ENCODE measurements at places on chromosomes 5 and 9.

DNA sequence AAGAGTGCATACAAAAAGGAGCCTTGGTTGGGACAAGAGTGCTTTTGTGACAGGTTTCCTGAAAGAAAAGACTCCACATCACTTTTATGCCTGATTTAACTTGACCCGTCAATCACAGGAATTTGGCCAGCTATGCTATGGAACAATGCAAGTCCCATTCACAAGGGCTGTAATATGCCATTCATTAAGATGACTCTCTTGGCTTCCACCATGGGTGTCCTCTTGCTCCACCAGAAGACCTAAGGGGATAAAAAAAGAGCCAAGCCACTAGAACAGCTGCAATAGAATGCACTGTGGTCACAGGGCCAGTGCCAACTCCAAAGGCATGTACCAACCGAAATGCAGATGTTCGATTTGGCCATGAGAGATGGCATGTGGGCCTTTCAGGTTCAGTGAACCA, 480.1 kb upstream of the MPDZ start:
- no peak for DNase-seq

- DNase-seq: no peak
Measured at GRCh38 chr5:175181331-175181730, 262.7 kb downstream of the DRD1 start.

- DNase-seq: no peak
Measured at GRCh38 chr5:76874088-76874581, 24.3 kb downstream of the S100Z start.

DNA sequence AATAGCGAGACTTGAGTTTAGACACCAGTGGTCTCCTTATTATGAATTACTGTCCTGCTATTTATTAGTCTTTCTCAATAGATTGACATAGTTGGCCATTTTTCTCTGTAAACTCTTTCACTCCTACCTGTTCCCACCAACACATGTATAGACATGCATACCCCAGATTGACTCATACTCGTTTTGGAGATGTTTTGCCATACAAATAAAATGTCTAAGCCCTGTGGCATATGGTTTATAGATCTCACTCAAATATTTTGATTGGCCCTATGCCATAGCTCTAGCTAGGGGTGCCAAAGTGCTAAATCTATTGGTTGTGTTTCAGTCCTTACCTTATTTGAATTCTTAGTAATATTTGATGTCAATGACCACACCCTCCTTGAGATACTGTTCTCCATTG, 42.3 kb downstream of the CAMK4 start:
- DNase-seq: no peak

GRCh38 chr9:120104771-120105170, 475.2 kb downstream of the CDK5RAP2 start:
- DNase-seq: no peak

GRCh38 chr9:71743217-71743705, 25.1 kb downstream of the CEMIP2 start:
- no peak for DNase-seq

DNA sequence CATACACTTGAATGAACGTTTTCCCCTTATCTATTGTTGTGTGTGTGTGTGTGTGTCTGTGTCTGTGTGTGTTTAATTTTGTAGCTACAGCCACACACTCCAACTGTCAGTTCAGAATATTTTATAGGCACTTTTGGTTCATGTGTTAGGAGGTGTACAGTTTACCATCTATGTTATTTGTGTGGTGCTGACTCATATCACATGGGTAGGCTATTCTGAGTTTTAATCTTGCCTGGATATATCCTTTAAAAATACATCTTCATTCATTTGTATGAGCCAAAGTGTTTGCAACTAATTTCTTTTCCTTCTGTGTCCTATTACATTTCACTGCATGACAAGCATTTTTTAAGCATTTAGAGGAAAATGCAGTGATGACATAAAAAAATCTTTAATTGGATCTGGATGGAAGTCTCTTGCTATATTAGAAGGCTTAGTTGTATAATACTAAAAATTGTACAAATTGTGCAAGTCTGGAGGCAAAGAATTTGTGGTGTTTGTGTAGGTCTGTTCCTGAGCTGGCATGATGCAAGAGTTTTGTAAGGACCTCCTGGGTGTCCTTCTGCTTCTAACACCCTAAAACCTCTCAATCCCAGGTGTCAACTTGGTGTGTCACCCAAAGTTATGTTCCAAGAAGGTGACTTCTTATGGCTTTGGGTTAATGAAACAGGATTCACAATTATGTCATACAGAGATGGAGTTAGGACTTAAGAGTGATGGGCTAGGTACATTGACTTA, 52.4 kb upstream of the HMHB1 start:
- no peak for DNase-seq

DNA sequence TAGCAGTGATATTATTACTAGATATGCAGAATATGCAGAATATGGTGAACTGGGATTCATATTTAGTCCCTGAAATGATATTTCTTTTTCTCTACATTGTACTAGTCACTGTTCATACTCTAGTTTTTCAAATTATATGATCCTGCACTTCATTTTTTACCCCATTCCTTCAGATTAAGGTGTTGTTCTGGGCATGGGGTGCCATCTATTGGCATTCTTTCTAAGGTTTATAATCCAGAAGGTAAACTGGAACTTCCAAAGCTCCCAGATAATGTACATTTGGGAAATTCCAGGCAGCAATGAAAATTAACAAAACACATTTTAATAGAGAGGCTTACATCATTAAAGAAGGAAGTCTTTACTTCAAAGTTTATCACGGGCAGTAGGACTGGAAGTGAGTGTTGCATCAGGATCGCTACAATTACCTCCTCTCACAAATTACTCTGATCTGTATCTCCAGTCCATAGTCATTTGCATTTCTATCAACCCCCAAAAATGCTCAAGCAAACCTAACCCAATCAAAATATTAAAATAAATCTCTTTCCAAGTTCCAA, 12.5 kb downstream of the RFX3 start:
- no peak for DNase-seq

DNA sequence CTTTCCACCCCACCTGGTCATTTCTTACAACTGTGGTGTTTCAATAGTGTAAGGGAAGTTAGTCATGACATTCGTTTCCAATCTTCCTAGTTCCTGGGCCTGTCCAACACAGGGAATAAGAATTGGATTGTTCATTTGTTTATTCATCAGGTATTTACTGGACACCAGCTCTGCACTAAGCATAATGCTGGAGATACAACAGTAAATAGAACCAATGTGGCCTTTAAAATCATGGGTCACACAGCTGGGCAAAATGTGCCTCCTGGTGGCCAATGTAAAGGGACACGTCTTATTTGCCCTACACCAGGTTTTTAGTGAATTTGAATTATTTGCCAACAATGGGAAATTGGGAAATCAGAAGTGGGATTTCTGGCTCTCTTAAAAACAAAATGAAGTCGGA, 10.4 kb downstream of the ABLIM3 start:
- no peak for DNase-seq
